ENCODE measurements at places on chromosomes 11 and 22.

DNA sequence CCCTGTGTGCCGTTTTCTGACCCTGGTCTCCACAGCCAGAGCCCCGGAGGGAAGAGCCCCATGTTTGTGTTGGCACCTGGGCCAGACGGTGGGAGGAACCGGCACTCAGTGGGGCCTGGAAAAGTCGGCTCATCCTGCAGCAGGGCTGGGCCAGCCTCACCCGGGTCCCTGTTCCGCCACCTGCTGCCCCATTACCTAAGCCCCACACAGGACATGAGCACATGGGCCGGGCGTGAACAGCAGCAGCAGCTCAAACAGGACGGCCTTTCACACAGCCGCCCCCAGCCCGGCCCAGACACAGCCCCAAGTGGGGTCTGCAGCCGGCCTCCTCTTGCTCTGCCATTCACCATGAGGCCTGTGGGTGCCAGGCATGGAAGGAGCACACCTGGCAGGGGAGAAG is 302.4 kb downstream of the MN1 start:
- no peak for DNase-seq

DNA sequence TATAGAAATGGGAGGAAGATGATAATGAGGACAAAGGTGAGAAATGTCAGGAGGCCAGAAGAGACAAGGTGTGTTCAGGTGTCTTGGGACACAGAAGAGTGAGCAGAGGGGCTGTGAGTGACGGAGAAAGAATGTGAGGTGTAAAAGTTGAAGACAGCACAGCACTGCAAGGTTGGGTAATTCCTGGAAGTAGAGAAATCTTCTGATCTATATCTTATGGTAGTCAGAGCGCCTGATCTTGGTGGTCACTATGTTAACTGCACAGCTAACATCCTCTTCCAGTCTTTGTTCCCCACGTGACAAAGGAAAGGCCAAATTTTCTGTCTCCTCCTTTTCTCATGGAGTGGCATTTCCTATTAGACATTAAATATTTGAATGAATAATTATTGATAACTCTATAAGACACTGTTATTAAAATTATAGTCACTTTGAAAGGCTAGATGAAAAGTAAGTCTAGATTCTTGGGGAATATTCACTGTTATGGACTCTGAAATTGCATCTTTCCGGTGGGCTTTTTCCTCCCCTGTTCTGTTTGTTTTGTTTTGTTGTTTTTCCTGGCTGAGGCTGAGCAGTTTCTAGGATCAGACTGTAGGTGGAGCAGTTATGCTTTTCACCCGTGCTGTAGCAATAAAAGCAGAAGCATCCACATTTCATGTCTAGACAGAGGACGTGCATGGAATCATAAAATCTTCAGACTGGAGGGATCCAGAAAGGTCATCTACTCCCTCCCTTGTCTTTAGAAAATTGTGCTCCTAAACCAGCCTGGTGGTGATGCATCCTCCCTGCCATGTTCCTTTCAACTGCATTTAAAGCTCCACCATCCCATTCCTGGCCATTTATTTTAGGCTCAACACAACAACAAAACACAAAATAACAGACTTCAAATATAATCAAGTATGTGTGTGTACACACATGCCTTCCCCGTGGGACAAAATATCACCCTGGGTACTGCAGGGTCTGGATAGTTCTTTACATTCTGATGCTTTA is 26.6 kb downstream of the SC5D start:
- DNase-seq = peak; percentile 41

DNA sequence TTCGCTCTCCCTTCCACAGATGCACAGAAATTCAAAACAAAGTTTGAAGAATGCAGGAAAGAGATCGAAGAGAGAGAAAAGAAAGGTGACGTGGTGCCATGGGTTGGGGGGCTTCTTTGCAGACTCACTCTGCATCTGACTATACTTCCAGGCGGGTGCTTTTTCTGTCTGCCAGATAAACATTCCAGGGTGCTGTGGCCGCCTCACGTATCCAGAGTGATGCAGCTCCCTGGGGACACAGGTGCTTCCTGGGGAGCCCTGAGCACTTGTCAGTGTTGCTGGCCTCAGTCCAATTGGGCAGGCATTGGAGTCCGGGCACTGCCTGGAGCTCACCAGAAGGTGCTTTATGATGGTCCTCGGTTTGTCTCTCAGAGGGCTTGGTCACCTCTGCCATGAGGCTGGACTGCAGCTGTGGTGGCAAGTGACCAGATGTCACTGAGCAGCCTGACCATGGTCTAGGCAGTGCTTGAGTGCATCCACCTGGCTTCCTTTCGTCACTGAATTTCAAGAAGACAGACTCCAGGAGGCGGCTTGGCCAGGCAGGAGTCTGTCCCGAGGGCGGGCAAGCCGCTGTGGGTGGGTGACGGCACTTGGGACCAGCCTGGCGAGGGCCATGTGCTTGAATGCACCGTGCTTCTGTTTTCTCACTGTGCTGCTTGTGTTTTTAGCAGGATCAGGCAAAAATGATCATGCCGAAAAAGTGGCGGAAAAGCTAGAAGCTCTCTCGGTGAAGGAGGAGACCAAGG is 5.1 kb upstream of the ZDHHC8 start:
- no peak for DNase-seq

- no peak for DNase-seq
Observed at GRCh38 chr22:25223269-25223850, 3.9 kb downstream of the CRYBB2 start.

GRCh38 chr11:64292460-64293254 is 1.6 kb downstream of the KCNK4 start:
- DNase-seq = no peak

GRCh38 chr11:109963101-109963500 is 130.1 kb upstream of the ZC3H12C start:
- no peak for DNase-seq

GRCh38 chr11:64334764-64335735 is 5.0 kb upstream of the CCDC88B start:
- DNase-seq = no peak

DNA sequence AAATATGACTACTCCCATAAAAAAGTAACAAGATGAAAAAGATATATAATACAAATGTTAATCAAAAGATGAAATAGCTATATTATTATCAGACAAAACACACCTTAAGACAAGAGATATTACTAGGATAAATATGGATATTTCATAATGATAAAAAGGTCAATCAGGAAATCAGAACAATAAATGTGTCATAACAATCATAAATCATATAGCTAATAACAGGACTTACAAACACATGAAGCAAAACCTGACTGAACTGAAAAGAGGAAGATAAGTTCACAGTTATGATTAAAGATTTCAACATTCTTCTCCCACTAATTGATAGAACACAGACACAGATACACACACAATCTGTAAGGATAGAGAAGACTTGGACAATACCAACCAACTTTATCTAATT is 47.2 kb downstream of the EIF3M start:
- DNase-seq = no peak

DNA sequence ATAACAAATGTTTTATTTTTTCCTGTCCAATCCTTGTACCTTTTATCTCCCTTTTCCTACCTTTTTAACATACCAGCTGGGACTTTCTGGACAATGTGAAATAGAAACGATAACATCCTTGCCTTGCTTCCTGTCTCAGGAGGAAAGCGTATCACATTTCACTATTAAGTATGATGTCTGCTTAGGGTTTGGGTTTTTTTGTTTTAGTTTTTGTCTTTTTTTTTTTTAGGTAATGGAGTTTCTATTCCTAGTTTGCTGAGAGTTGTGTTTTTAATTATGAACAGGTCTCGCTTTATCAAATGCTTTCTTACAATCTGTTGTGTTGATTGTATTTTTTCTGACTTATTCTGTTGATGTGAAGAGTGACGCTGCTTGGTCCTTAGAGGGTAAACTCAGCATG is 64.2 kb upstream of the KCNQ1OT1 start:
- DNase-seq = no peak

- no peak for DNase-seq
Observed at GRCh38 chr22:32951076-32951806, 106.9 kb downstream of the SYN3 start.

DNA sequence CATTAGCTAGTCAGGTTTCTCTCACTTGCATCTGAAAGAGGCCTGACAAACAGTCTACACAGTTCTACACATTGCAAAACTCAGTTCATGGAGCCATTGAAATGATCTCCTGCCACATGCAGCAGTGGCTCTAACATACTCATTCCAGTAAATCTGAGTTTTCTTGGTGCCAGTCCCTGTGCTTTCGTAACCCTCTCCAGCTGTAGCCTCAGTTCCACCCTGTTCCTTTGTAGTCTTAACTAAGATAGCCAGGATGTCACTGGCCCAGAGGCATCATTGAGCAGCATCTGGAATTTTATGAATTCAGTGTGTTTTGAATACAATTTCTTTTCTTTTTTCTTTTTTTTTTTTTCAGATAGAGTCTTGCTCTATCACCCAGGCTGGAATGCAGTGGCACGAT is 37.4 kb upstream of the ZBED5 start:
- DNase-seq = no peak

DNA sequence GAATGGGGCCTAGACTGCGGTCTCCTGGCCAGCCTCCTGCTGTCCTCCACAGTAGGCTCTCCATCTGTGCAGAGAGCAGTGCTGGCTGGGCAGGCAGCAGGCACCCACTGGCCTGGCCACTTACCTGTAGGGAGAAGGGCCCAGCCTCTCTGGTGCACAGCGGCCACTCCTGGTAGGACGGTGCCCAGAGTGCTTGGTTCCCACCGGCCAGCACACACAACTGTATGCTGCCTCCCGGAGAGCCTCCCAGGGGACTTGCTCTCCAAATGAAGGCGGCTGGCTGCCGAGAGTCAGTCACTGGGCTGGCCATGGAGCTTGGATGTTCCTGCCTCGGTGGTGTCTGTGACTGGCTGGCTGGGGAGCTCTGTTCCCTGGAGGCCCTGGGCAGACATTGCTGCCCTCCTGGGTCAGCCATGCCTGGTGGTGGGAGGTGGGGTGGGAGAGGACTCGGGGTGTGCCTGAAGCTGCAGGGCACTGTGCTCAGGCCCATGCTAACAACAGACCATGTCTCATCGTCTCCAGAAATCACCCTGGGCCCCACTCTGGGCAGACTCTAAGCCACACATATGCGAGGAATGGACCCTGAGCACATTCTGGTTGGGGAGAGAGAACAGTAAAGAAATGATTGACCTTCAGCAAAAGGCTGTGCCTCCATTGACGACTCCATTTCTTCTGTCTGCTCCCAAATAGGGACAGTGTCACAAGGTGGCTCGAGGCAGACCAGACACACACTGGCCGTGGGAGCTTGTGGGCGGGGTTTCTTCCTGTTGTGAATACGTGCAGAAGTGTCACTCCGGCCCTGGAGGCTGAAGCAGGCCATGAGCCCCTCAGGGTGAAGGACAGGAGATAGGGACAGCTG is 350.8 kb downstream of the TBC1D22A start:
- DNase-seq = no peak

DNA sequence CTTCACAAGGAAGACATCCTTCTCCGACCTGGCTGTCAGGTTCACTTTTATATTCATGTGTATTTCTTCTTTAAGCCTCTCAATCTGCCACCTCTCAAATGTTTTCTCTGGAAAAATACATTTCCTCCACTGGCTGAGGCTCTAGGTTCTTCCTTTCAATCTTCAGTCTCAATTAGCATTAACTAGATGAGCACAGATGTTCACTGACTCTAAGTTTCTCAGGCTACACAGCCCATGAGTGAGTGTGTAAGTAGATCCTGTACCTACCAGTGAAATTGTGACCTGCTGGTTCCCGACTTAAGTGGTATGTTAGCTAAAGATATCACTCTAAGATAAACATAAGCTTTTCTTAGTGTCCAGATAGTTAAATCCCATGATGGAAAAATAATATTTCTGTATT is 206.9 kb downstream of the ADAMTS15 start:
- DNase-seq = no peak

- DNase-seq = no peak
Observed at GRCh38 chr11:69121021-69121420, 34.7 kb upstream of the SMIM38 start.

- DNase-seq = no peak
Observed at GRCh38 chr11:77071077-77071476, 4.3 kb downstream of the CAPN5 start.
